ENCODE measurements at places on chromosomes 5 and 9. TPM values are rescaled to one million over a fixed set of nuclear protein-coding genes. Genes with fewer than 3 reads are reported as not detected.

The SLC2A8 gene
- total RNA-seq, result 12.6 TPM

The INSL4 gene
- total RNA-seq, result 16.3 TPM

The ELP1 gene
- total RNA-seq, result 20.1 TPM

The FRRS1L gene
- 0.15 TPM for total RNA-seq

The APBA1 gene
- total RNA-seq, result 0.12 TPM

All from A549 treated with ZK216348 at 1 μM for 4 hours (cell line).